Lower lobe of right lung (tissue), 2 donors: ENCODE measurements at places on chromosomes 5 and 9. TPM values are rescaled to one million over a fixed set of nuclear protein-coding genes. Genes with fewer than 3 reads are reported as not detected.

GRCh38 chr9:89418474-89418845 is 79.5 kb downstream of the SEMA4D start:
- H3K4me1 ChIP-seq: peaks cover 18% of the 10 kb centered on the region
- H3K27me3 ChIP-seq: no peaks in the 10 kb centered on the region
- no peak overlapping the region for H3K4me3 ChIP-seq
- H3K27ac ChIP-seq: peak overlapping the region; percentile 18
- H3K36me3 ChIP-seq: peaks cover under 1% of the 10 kb centered on the region

DNA sequence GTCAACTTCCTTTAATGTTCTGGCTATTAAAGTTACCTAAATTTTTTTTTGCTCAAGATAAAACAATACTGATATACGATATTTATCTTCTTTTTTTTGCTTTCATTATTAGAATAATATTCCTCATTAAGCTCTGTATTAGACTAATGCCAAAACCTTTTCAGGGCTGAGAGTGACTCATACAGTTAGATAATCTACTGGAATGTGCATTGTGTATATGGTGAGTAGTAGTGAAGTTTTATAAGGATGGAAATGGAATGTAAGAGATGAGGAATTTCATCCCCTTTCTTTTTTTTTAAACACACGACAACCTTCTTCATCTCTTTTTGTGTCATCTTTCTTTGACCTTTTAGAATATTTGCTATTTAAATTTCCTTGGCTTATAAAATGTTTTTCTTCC is 268.6 kb downstream of the ISL1 start:
- H3K27me3 ChIP-seq: no peaks in the 10 kb centered on the region
- H3K27ac ChIP-seq: no peak overlapping the region
- DNase-seq: no peak

DNA sequence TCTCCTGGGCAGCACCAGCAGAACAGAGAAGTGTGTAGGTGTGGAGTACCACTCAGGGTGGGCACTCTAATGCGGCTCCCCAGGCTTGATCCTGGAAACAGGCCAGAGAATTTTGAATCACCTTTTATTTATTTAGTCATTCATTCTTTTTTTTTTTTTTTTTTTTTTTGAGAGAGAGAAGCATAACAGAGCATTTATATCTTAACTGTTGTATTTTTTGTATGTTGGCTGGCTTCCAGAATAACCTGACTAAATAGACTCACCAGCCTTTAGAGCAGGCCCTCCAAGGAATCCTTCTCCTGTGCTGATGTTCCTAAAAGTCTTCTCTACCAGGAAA is 153.4 kb downstream of the PIK3R1 start:
- H3K27ac ChIP-seq: no peak overlapping the region
- H3K36me3 ChIP-seq: no peaks in the 10 kb centered on the region
- H3K27me3 ChIP-seq: no peaks in the 10 kb centered on the region
- no peak for DNase-seq
- no peak overlapping the region for H3K4me3 ChIP-seq
- H3K4me1 ChIP-seq: no peaks in the 10 kb centered on the region

- no peaks in the 10 kb centered on the region for H3K36me3 ChIP-seq
- no peak overlapping the region for H3K27ac ChIP-seq
- no peaks in the 10 kb centered on the region for H3K4me1 ChIP-seq
Measured at GRCh38 chr5:593511-593910, 18.6 kb upstream of the CEP72 start.

DNA sequence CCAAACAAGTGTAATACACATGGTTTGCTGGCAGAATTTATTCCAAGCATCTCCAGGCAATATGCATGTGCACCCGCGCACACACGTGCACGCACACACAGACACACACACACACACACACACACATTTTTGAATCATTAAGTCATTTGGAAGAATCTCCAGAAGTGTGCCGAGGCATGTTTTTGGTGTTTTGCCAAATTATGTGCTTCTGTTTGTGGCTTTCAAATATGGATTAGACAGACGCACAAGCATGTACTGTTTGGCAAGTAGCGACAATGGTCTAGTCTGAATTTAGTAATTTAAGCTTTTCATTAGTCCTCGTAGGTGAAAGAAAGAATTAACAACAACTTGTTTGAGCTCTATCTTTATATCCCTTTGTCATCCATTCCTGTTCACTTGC is 36.7 kb downstream of the NFIB start:
- no peaks in the 10 kb centered on the region for H3K36me3 ChIP-seq
- peaks cover 54% of the 10 kb centered on the region for H3K4me1 ChIP-seq
- no peak for DNase-seq
- no peak overlapping the region for H3K27ac ChIP-seq
- no peaks in the 10 kb centered on the region for H3K27me3 ChIP-seq

DNA sequence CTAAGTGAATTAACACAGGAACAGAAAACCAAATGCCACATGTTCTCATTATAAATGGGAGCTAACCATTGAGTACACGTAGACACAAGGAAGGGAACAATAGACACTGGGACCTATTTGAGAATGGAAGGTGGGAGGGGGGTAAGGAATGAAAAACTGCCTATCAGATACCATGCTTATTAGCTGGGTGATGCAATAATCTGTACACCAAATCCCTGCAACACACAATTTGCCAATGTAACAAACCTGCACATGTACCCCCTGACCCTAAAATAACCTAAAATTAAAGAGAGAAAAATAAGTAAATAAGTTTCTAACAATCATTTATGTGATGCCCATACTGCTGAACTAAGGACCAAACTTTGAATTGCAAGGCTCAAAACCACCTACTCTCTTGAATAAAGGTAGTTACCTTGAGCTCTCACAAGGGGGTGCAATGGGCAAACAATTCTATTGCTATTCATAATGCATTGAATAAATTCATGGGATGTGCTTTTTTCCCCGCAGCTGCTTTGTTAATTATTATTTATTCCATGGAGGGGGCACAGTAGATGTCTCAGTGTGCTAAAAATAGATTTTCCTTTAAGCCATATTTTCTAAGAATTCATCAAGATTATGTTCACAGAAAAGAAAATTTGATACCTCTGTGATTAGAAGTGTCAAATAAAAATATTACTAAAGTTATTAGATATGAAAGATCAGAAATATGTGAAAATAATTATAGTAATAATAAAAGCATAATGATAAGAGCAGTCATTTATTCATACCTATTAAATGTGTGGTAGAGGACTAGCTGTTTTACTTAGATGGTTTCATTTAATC is 76.2 kb upstream of the PTPN3 start:
- DNase-seq: no peak
- H3K36me3 ChIP-seq: no peaks in the 10 kb centered on the region
- H3K27me3 ChIP-seq: no peaks in the 10 kb centered on the region
- no peaks in the 10 kb centered on the region for H3K4me1 ChIP-seq

- no peak overlapping the region for H3K27ac ChIP-seq
- H3K4me1 ChIP-seq: no peaks in the 10 kb centered on the region
- H3K4me3 ChIP-seq: no peak overlapping the region
- H3K36me3 ChIP-seq: no peaks in the 10 kb centered on the region
- no peaks in the 10 kb centered on the region for H3K27me3 ChIP-seq
Measured at GRCh38 chr9:95283673-95284072, 33.8 kb downstream of the FANCC start.

GRCh38 chr5:56346044-56346710 is 113.0 kb upstream of the ANKRD55 start:
- H3K36me3 ChIP-seq: no peaks in the 10 kb centered on the region
- H3K27me3 ChIP-seq: no peaks in the 10 kb centered on the region
- no peak for DNase-seq
- no peak overlapping the region for H3K27ac ChIP-seq

- H3K4me1 ChIP-seq: no peaks in the 10 kb centered on the region
- DNase-seq: no peak
- no peaks in the 10 kb centered on the region for H3K27me3 ChIP-seq
- no peak overlapping the region for H3K4me3 ChIP-seq
- no peaks in the 10 kb centered on the region for H3K36me3 ChIP-seq
Measured at GRCh38 chr9:81526587-81526986, 162.8 kb downstream of the TLE1 start.

- DNase-seq: no peak
- H3K27me3 ChIP-seq: no peaks in the 10 kb centered on the region
- H3K4me1 ChIP-seq: no peaks in the 10 kb centered on the region
- H3K27ac ChIP-seq: no peak overlapping the region
Measured at GRCh38 chr9:32340361-32340760, 44.1 kb upstream of the ACO1 start.

DNA sequence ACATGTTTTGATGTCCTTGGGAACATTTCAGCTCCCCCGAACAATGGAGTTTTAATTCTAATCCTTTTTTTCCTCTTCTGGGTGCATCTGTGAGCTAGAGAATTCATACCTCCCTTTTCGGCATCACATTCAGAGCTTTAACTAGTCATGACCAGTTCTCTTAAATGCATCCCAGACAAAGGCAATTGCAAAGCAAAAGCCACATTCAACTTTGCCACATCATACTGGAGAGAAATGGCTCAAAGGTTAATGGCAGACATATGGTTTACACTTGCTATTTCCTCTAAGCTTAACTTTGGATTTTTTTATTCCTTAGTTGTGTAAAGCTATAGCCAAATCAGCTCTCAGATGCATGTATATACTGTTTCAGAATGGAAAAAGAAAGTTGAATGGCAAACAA is 153.3 kb downstream of the ESM1 start:
- no peak overlapping the region for H3K4me3 ChIP-seq
- no peak overlapping the region for H3K27ac ChIP-seq
- H3K36me3 ChIP-seq: no peaks in the 10 kb centered on the region
- H3K4me1 ChIP-seq: peaks cover 18% of the 10 kb centered on the region

GRCh38 chr5:123059455-123059854 is 22.9 kb upstream of the PPIC start:
- H3K36me3 ChIP-seq: no peaks in the 10 kb centered on the region
- no peak for DNase-seq
- H3K4me3 ChIP-seq: no peak overlapping the region

DNA sequence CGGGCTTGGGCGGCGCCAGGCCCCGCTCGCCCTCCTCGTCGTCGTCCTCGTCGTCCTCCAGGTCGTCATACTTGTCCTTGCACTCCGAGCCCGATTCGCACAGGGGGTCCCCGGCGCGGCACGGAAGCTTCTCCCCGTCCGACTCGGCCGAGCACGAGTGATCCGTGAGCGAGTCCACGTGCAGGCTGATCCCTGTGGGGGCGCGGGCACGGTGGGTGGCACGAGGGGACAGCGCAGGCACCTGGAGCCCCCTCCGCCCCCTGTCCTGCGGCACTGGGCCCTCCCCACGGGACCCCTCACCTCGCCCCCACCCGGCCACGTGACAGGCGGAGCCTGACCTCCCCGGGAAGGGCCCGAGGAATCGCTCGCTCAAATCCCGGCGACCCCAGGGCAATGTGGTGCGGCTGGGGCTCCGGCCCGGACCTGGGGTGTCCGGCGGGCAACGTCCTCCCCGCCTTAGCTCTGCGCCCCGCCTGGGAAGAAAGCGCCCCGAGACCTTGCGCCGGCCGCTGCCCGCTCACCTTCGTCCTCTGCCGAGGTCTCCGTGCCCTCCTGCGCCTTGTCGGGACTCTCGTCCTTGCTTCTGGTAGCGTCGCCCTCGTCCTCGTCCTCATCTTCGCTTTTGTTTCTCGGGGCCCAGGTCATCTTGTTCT is 2.5 kb downstream of the IRX2 start:
- H3K36me3 ChIP-seq: no peaks in the 10 kb centered on the region
- no peak for DNase-seq
- peaks cover 78% of the 10 kb centered on the region for H3K27me3 ChIP-seq
- H3K4me3 ChIP-seq: peak overlapping the region; percentile 55

DNA sequence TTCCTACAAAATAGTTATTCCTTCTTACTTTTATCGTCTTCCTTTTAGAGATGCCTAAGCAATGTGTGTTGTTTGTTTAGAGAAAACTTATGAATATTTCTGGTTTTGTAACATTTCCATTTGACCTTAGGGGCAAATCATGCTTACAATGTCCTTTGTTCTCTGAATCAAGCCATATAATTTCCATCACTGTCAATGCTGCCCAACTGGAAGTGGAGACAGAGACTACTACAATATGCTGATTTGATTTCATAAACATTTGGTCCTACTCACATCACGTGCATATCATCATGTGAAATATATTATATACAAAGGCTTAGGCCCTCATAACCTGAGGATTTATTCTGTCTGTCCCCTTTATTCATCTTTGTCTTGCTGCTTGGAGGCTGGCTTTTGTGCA is 183.2 kb upstream of the CD180 start:
- H3K27ac ChIP-seq: no peak overlapping the region
- H3K36me3 ChIP-seq: no peaks in the 10 kb centered on the region
- no peak overlapping the region for H3K4me3 ChIP-seq
- DNase-seq: no peak

DNA sequence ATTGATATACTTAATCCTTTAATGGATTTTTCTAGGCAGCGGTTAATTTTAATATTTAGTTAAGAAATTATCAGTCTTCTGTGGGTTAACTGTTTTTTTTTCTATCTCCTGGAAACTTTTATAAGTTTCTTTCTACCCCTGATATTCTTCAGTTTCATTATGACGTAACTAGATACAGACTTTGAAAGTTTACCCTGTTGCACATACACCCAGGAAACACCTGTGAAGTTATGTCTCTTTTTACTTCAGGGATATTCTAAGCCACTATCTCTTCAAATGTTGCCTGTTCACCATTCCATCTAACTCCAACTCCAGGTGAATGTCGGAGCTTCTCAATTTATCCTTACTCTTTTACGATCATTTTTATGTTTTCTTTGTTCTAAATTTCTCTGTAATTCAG is 329.0 kb downstream of the ICE1 start:
- H3K36me3 ChIP-seq: no peaks in the 10 kb centered on the region
- no peak overlapping the region for H3K4me3 ChIP-seq
- no peak for DNase-seq
- no peaks in the 10 kb centered on the region for H3K4me1 ChIP-seq
- no peak overlapping the region for H3K27ac ChIP-seq

- peaks cover 7% of the 10 kb centered on the region for H3K36me3 ChIP-seq
- peaks cover 41% of the 10 kb centered on the region for H3K4me1 ChIP-seq
- H3K27ac ChIP-seq: no peak overlapping the region
- no peaks in the 10 kb centered on the region for H3K27me3 ChIP-seq
Measured at GRCh38 chr9:113228130-113228665, 6.9 kb downstream of the SLC31A1 start.

GRCh38 chr5:155989879-155990278 is 337.1 kb upstream of the SGCD start:
- H3K4me3 ChIP-seq: no peak overlapping the region
- no peaks in the 10 kb centered on the region for H3K36me3 ChIP-seq
- no peak overlapping the region for H3K27ac ChIP-seq
- H3K27me3 ChIP-seq: no peaks in the 10 kb centered on the region
- H3K4me1 ChIP-seq: no peaks in the 10 kb centered on the region

- DNase-seq: no peak
- H3K27me3 ChIP-seq: no peaks in the 10 kb centered on the region
- peaks cover 28% of the 10 kb centered on the region for H3K4me1 ChIP-seq
- H3K27ac ChIP-seq: peak overlapping the region; percentile 82
Measured at GRCh38 chr9:2817999-2818803, 25.7 kb downstream of the PUM3 start.

GRCh38 chr5:181243564-181244343 is at the start of gene RACK1:
Gene RACK1, minus strand, starts transcription at chr5:181243906. Its CDS starts 106 bp downstream, at chr5:181243800.
- peak; percentile 91 for DNase-seq
- peak within 1 kb of the TSS; percentile 98 for H3K27ac ChIP-seq
- H3K4me3 ChIP-seq: peak within 1 kb of the TSS; percentile 79
- peaks cover 53% of the 10 kb centered on the region for H3K4me1 ChIP-seq
- no peaks in the 10 kb centered on the region for H3K27me3 ChIP-seq

Gene OXCT1
- 10.2 TPM for total RNA-seq

Gene GPR151
- total RNA-seq: not detected

Gene FYB1
- 51.0 TPM for total RNA-seq

Gene CCDC192
- not detected for total RNA-seq

Gene IDNK
- 4.2 TPM for total RNA-seq

Gene BTNL9
- total RNA-seq: 125 TPM

Gene PHF19
- total RNA-seq: 24.4 TPM

Gene IQGAP2
- total RNA-seq: 42.0 TPM

Gene NRG2
- total RNA-seq: 1.6 TPM

Gene PCDHGB2
- total RNA-seq: 3.7 TPM

Gene INSL6
- total RNA-seq: not detected

Gene TMEM215
- 0.09 TPM for total RNA-seq

Gene KIAA0825
- total RNA-seq: 5.5 TPM

Gene PRUNE2
- total RNA-seq: 13.6 TPM

Gene HTR4
- not detected for total RNA-seq

Gene PCDHGA7
- 1.9 TPM for total RNA-seq
